Caco-2 (cell line): ENCODE measurements at places on chromosomes 5 and 9. TPM values are rescaled to one million over a fixed set of nuclear protein-coding genes. Genes with fewer than 3 reads are reported as not detected.

Gene CDH6
- total RNA-seq: 16.0 and 18.0 TPM in 2 replicates

Gene OBP2B
- not detected in 2 replicates for total RNA-seq

Gene BTNL3
- 0.14 TPM in 1 of 2 replicates, not detected in the other for total RNA-seq

Gene ADAMTS13
- 5.3 and 6.2 TPM in 2 replicates for total RNA-seq

Gene LHX3
- total RNA-seq: 1.1 and 1.2 TPM in 2 replicates

Gene GOLPH3
- 107 and 122 TPM in 2 replicates for total RNA-seq

- DNase-seq: no peak
Observed at GRCh38 chr5:53488195-53488722, 7.8 kb downstream of the FST start.

GRCh38 chr5:39759701-39760100, 334.9 kb upstream of the DAB2 start:
- DNase-seq: no peak
